ENCODE measurements at places on chromosomes 13 and 19.
A peak's percentile ranks its signal among the peaks of the same experiment; 100 is the strongest.

- DNase-seq: no peak
Observed at GRCh38 chr19:13964776-13965175, 12.5 kb downstream of the DCAF15 start.

DNA sequence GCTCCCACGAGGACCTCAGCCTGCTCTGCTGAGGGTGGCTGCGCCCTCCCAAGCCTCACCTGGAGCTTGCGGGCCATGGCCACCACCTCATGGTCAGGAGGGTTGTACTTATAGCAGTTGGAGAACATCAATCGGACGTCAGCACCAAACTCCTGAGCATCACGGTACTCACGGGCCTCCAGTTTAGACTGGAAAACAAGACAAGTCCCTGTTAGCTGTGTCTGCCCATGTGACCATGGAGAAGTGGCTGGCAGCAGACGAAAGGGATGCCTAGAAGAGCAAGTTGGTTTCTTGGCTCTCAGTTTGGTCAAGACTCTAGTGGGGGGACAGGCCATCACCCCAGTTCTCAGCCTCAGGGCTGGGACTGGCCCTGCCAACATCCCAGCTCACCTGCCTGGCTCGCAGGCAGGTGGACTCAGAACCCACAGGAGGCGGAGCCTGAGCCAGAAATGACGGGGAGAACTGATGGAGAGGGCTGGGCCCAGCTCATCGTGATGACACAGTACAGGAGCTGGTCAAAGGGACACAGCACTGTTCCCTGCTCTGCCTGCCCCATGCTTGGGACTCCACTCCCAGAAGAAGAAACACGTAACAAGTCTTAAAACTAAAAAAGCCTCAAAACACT lies 31.2 kb upstream of the EPHX3 start:
- DNase-seq: no peak

GRCh38 chr13:73954808-73955207 lies 179.4 kb downstream of the KLF12 start:
- no peak for DNase-seq

GRCh38 chr19:56161534-56161933 lies 14.3 kb upstream of the GALP start:
- no peak for DNase-seq

- DNase-seq: no peak
Observed at GRCh38 chr19:46720503-46721239, 3.8 kb upstream of the PRKD2 start.

- DNase-seq: no peak
Observed at GRCh38 chr13:113475911-113476310, 14.6 kb downstream of the DCUN1D2 start.

- no peak for DNase-seq
Observed at GRCh38 chr19:50059045-50059444, 33.2 kb downstream of the ZNF473 start.

GRCh38 chr19:13058951-13059660 lies 43.6 kb downstream of the LYL1 start:
- DNase-seq: peak; percentile 64

DNA sequence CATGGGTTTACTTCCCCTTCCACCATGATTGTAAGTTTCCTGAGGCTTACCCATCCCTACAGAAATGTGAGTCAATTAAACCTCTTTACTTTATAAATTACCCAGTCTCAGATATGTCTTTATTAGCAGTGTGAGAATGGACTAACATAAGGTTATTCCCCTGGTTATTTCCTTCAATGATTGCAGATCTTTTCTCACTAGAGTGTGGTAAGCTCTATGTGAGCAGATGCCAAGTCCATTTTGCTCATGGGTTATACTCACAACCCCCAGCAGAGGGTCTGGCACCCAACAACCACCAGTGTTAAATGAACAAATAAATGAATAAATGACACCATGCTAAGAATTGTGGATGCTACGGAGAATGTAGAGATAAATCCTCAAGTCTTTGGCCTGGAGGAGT lies 472.8 kb downstream of the LIG4 start:
- no peak for DNase-seq

- no peak for DNase-seq
Observed at GRCh38 chr19:23515551-23515950, 120.3 kb upstream of the ZNF91 start.

DNA sequence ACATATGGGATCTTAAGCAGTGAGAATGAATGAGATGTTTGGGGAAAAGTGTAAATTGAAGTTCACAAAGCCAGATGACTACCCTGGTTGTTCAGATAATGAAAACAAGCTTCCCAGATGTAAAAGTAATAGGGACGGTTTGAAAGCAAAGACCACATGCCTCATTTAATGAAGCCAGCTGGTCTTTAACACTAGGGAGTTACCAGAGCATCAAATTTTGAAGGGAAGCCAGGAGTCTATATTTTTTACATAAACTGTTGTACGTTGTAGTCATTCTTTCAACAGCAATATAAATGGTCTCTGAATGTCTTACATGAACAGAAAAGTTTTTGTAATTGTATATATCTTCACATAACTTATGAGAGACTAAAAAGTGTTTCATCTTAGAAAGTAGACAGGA lies 2604.5 kb upstream of the PCDH20 start:
- DNase-seq: no peak

GRCh38 chr19:33730858-33731607 lies 65.6 kb upstream of the KCTD15 start:
- no peak for DNase-seq

- no peak for DNase-seq
Observed at GRCh38 chr13:75224053-75224742, 257.8 kb downstream of the TBC1D4 start.

DNA sequence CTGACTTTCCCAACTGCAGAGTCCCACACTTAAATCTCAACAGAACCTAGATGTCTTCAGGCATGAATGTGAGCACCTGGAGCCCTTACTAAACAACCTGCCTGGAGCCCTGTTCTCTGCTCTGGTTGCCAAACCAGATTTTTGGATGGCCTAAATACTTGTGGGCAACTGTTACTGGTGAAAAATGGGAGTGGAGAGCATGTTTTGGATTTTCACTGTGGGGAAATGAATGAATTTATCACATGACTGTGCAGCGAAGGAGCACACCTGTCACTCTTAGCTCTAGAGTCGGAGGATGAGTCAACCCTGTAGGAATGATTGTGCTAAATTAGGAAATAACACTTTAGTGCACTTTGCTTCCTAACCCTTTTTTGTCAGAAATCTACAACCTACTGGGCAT lies 30.3 kb downstream of the SHISA2 start:
- DNase-seq: no peak

DNA sequence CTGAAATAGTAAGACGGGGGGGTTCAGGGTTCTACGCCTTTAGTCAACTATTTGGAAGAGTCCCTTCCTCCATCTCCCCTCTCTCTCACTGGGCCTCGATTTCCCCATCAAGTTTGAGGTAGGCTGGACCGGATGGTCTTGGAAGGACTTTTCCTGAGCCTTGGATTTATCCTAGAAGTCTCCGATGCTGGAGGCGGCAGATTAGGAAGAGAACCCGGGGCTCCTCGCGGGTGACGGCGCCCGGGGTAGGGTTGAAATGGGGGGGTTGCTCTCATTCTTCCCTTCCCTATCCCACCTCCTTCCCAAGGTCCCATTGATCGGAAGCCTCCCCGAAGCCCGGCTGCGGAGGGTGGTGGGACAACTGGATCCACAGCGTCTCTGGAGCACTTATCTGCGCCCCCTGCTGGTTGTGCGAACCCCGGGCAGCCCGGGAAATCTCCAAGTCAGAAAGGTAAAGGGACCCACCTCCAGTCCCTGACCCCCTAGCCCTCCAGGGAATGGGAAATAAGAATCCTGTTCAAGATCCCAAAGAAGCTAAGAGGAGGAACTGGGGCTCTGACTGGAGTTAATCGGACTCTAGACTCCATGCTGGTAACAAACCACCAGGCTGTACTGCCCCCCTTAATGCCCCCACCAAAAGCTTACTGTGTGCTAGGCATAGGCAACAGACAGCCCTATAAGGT lies 781 bp downstream of the QPCTL start:
- DNase-seq: no peak

DNA sequence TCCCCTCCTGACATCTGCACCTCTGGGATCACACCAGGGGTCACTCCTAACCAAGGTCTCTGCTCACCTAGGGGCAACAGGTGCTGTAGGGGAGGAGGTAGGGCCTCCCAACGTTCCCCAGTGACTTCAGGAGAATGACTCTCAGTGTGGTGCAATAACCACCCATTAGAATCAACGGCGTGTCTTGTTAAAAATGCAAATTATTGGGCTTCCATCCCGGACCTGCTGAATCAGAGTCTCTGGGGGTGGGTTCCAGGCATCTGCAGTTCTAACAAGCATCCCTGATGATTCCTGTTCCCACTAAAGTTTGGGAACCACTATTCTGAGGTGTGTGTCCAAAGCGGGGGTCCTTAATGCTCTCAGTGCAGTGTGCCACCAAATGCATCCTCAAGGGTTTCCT lies 84.6 kb downstream of the CRYL1 start:
- no peak for DNase-seq

- DNase-seq: peak; percentile 7
Observed at GRCh38 chr13:37295071-37295470, 189.6 kb upstream of the CSNK1A1L start.

GRCh38 chr19:5873617-5874199 lies 3.4 kb upstream of the FUT5 start:
- DNase-seq: no peak

DNA sequence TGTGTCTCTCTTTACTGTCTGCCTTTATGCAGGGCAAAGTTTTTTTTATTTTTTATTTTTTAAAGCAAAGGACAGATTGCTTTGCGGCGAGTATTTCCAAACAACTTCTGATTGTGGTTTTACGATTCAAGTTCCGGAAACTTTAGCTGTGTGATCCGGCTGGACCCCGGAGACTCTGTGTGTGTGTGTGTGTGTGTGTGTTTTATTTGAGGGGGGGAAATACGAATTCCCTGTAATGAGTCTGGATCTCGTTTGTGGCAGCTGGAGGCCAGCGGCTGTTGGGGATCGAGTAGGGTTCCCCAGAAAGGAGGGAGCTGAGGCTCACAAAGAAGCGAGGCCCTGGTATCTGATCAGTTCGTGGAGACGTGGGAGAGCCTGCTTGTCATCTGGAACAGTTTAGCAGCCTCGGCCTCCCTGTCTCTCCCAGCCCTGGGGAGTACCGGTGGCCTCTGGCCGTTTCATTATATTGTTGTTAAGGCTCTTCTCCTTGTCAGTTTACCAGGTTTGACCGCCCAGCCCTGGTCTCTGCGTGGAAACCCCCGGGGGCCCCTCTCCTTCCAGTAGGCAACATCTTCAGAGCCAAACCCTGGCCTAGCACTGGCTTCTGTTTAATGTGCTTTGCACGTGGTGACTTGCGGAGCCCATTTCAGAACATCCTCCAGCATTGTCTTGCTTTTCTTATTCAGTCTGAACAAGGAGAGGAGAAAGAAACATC lies 1.3 kb downstream of the FARP1 start:
- peak; percentile 12 for DNase-seq

GRCh38 chr13:75316427-75316826 lies 165.5 kb downstream of the TBC1D4 start:
- no peak for DNase-seq

DNA sequence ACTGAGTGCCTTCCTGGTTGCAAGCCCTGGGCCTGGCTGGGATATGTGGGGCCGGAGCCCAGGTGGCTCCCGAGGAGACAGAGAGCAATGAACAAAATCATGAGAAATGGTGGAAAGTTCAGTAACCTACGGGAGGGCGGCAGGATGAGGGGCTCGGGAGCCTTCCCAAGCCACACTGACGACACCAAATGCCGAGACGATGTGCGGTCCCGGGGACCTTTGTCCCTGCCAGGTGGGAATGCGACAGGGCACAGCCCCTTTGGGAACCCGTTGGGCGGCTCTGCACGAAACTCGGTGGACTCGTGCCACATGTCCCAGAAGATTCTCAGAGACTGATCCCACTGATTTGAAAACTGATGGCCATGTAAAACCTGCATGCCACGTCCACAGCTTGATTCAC lies 11.7 kb upstream of the ZNF14 start:
- no peak for DNase-seq

DNA sequence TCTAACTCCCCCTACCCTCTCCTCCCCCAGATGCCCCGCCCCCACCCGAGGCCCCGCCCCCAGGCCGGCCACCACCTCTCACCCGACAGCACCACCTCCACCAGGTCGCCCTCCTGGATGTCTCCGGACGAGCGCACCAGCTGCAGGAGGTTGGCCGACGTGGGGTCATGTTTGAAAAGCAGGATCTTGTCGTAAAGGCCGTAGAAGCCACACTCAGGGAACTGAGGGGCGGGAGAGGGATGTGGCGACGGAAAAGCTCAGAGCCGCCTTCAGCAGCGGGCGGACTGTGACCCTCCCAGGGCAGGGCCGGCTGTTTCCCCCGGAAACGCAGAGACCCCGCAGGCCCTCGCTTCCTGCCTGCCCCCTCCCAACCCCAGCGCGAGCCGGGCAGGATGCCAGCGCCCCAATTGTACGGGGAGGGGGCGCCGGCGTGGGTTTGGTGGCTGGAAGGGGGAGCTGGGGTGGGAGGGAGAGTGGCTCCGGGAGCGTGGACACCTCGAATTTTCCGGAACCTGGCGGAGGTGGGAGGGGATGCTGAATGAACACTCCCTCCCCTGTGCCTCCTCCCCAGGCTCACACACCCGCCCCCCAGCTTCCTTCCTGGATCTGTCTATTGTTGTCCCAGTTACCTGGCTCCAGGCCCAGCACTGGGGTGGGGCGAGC lies 3.0 kb downstream of the PRKD2 start:
- DNase-seq: peak; percentile 68

DNA sequence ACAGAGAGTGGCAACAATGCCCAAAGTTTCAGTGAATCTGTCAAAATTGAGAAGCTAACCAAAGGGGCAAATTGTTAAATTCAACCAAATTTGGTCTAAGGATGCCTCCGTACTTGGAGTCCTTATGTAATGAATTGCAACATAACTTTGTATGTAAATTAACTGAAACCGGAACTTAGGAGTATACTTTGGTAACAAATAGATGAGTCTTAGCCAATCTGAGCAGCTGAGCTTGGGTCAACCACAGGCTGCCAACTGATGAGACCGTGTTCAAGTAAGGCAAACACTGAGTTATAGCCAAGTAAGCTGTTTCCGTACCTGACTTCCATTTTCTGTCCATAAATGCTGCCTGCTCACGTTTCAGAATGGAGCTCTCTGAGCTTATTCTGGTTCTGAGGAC lies 5.3 kb downstream of the VWA8 start:
- DNase-seq: peak; percentile 60
